Endothelial cell of umbilical vein (primary cell): ENCODE measurements at places on chromosomes 5 and 9.

DNA sequence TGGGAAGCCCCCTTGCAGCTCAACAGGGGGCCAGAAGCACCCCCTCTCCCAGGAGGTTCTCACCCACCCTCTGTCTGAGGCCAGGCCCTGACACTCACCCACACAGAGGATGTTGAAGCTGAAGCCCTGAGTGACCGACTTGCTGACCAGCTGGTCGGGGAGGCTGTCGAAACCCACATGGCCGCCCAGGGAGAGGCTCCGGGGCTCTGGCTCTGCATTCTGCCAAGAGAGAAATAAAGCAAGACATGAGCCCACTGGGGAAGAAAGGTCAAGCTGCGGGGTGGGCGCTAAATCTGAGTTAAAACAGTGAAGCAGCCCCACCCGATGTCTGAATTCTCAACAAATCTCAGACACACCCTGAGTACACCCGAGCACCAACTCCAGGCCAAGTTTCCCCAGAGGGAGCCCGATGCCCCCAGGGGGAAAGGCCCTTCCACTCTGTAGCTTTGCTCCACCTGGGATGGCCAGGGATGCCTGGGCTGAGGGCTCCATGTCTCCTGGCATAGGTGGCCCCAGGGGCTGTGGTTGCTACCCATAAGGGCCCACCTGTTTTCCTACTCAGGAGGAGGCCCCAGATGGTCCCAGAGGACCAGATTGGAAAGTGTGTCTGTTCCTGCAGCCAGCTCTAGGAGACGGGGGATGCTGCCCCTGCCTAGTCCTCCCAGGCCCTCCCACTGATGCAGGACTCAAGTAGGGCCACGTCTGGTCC, 11.6 kb downstream of the SEPTIN8 start:
- no peak for DNase-seq

- no peak for DNase-seq
Measured at GRCh38 chr5:179836225-179837019, 15.7 kb downstream of the SQSTM1 start.

GRCh38 chr5:149046196-149046829, 16.5 kb downstream of the SH3TC2 start:
- DNase-seq: peak; percentile 21

DNA sequence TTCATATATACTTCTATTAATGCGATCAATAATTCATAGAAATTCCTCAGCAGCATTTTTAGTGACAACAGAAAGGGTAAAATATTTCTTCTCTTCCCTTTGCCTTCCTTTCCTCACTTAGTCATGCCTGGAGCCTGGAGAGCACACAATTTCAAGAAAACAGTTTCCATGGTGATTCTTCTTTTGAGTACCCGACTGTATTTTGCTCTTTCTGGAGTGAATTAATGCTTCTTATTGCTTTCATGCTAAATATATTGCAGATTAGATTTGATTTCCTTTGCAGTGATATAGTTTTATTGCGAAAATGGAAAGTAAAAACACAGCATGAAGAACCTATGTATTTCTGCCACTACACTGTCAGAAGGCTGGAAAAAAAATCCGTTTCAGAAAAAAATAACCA, 153.5 kb downstream of the PPP2R2B start:
- no peak for DNase-seq

GRCh38 chr5:149724884-149725283, 5.2 kb upstream of the PPARGC1B start:
- no peak for DNase-seq

DNA sequence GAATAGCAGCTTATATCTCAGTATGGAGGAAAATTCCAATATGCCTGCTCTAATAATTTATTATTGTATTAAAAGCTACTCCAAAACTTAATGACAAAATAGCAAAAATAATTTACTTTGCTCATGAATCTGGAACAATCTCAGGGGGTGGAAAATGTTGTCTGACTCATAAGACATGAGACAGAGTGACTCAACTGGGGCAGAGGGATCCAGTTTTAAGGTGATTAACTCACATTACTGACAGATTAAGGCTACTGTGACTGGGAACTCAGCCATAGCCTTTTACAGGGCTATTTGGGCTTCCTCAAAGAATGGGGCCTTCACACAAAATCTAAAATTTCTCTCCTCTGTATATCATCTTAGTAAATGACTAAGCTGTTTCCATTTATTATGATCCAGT, 1172.9 kb downstream of the CDH12 start:
- DNase-seq: peak; percentile 73

DNA sequence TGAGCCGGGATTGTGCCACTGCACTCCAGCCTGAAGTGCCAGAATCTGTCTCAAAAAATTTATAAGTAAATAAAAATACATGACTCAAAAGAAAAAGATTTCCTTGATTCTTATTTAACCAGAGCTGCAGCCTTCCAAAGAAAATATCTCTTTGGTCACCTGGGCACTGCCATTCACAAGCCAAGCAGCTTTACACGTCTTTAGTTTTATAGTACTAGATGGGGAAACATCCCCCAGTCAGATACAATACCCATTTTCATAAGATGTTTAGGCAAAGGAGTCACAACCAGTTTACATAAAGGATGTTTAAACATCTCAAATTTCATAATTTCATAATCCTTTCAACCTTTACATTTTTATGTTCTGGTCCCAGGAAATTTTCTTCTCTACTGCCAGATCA, 13.7 kb upstream of the OXCT1 start:
- no peak for DNase-seq

GRCh38 chr9:118418887-118419565, 714.8 kb downstream of the TLR4 start:
- DNase-seq: no peak

GRCh38 chr9:131273146-131273855, 3.0 kb downstream of the FAM78A start:
- DNase-seq: peak; percentile 62
